Activated CD8-positive, alpha-beta memory T cell treated with anti-CD3 and anti-CD28 coated beads for 48 hours (primary cell): ENCODE measurements at places on chromosomes 7 and 10.

- DNase-seq: no peak
Measured at GRCh38 chr7:98133621-98134303, 27.1 kb downstream of the LMTK2 start.

- no peak for DNase-seq
Measured at GRCh38 chr10:127337801-127338200, 141.4 kb upstream of the INSYN2A start.

- no peak for DNase-seq
Measured at GRCh38 chr7:42972699-42973500, 40.7 kb downstream of the MRPL32 start.

DNA sequence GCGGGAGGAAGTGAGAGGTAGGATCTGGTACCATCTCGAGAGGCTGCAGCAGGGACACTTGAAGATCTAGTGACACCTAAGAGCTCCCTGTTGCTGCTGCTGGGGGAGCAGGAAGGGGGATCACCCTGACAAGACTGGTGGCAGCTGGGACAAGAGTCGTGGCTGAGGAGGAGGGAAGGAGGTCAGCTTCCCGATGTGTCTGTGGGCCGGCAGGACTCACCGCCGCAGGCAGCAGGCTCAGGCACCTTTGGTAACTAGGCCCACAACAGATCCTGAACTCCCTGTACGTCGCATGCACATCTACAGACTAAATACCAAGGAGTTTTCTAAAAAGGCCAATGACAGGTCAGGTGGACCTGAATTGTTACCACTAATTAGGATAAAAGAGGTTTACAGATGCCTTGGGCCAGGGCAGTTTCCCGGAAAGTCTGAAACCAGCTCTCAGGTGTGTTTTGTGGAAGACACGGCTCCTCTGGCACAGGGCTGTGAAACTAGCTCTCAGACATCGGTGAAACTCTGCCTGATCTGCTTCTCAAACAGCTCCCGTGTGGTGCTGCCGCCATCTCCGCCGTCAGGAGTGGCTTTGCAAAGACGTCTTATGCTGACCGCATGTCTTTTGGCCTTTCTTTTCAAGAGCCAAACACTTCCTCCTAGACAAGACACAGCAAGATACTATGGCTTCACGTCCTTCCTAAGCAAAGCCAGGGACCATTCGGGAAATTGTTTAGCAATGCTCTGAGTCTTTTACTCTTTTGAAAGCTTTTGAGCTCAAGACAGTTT is 609.7 kb downstream of the PTPRN2 start:
- DNase-seq: no peak

DNA sequence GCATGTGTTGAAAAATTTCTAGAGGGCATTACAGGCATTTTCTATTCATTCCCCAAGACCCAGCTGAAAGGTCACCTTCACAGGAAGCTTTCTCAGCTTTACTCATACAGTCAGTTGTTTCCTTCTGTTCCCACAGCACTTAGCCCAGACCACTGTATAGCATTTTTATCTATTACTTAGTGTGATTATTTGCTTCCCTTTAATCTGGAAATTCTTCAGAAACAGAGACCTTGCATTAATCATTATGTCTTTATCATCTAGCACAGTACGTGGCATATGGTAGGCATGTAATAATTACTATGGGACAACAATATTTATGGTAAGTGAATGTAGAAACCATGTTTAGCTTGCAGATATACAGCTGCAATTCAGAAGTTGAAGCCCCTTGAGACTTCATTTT is 38.2 kb upstream of the CDK6 start:
- no peak for DNase-seq

DNA sequence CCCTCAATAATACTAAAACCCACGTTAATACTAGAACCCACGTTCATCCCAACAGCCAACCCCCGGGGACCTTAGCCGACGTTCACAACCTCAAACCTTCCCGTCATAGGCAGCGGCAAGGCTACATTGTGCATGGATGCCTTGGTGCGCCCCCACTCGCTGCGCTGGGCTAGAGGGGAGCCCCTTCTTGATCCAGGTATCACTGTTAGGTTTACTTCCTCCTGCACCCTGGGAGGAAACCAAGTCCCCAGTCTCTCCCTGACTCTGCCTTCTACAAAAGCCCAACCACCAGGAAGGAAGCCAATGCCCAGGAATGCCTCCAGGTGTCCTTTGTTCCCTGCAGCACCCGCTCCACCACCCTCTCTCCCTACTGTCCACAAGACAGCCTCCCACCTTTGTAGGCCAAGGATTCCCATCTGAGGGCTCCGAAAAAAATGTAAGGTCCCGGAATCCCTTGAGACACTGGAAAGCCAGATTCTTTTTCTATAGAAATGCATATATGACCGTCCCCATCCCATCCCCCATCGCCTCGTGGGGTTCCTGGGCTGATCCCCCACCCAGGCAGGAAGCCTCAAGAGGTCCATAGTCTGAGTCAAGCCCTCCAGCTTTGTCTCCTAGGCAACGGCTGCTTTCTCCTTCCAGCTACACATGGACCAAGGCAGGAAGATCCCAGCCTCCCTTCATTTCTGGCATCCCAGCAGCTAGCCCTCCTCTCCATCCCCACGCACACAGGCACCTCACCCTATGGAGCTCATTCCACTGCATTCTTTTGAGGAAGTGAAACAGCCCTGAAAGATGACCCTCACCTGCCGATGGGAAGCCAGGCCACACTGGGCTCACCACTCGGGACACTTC is 25.2 kb downstream of the CTBP2 start:
- no peak for DNase-seq

GRCh38 chr10:69629897-69630650 is at the start of gene FAM241B:
FAM241B (plus strand) TSS chr10:69630247; CDS start chr10:69631744, 1,497 bp downstream.
- peak; percentile 51 for DNase-seq

GRCh38 chr7:151057506-151057988 is at the start of gene CDK5:
CDK5 (minus strand) TSS chr7:151057897; CDS start chr7:151057848, 49 bp downstream.
- DNase-seq: no peak

DNA sequence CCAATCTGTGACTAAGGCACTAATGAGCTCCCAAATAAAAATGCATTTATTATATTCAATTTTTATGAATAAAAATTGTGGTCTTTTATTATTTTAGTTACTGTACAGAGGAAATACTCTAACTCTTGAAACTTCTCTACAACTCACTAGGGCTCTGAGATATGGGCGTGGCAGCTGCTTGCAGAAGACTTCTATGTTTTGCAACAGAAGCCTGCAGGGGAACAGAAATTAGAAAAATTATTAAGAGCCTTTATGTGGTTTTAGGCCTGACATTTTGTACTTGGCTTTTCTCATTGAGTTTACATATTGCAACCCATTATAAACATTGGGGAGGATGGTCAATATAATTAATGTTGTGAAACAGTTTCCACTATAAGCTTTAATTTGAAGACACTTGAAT is 581.4 kb downstream of the TNS3 start:
- DNase-seq: no peak

DNA sequence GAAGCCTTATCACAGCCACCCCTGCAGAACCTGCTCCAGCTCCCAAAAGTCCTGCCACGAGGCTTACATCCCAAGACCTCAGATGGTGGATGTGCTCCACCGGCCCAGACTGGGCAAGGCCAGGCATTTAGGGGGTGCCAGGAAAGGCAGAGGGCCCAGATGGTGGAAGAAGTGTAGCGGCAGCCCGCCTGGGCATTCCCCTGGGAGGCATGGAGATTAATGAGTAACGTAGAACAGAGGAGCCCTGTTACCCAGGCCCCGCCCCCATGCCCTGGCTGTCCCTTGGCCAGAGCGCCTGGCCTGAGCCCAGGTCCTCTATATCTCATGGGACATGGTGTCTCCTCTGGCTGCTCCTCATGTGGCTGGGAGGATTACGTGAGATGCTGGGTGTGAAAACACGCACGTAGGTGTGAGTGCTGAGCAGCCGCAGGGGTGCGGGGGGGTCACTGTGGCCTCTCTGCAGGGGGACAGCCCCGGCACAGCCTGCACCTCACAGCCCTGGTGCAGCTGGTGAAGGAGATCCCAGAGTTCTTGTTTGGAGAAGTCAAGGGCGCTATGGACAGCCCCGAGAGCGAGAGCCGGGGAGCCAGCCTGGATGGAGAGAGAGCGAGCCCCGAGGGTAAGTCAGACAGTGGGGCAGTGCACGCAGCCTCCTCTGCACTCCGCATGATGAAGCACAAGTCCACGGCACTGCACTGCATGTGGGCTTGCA is 52.9 kb downstream of the ZNF467 start:
- no peak for DNase-seq

DNA sequence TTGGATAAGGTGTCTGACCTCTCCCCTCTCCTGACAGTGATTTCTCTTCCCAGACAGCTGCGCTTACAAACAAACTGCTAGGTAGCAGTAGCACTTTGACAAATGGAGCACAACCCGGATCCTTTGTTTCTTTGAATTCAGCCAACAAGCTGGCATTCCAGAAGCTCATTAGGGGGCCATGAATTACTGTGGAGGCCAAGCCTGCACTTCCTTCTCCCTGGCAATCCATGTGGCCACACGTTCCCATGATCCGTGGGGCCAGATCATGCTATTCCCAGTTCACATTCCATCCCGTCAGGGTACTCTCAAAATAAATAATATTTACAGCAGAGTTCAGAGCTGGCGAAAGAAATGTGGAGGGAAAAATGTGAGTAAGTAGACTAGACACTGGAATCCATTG is 172.4 kb downstream of the PRPF18 start:
- DNase-seq: no peak

GRCh38 chr10:32795598-32796183 is 162.3 kb downstream of the ITGB1 start:
- no peak for DNase-seq

DNA sequence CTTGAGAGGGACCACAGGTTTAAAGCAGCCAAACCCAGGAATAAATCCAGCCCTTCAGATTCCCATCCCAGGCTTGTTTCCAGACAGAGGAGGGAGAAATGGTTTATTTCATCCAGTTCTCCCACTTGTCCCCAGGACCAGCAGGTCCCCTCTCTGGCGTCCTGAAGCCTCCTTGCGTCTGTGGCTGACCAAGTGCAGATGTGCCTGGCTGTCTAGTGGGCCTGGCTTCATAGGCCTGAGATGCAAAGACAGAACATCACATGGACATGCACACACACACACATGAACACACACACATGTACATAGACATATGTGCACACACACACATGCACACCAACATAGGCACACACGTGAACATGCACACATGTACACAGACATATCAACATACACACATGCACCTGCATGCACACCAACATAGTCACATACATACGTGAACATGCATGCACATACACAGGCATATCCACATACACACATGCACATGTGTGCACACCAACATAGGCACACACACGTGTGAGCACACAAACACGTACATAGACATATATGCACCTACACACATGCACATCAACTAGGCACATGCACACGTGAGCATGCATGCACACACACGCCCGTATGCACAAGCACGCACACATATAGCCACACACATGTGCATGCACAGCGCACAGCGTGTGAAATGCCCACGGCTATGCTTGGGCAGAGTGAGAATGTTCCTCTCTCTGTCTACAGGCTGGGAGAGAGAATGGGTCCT is 10.7 kb downstream of the FOXL3 start:
- DNase-seq: no peak

DNA sequence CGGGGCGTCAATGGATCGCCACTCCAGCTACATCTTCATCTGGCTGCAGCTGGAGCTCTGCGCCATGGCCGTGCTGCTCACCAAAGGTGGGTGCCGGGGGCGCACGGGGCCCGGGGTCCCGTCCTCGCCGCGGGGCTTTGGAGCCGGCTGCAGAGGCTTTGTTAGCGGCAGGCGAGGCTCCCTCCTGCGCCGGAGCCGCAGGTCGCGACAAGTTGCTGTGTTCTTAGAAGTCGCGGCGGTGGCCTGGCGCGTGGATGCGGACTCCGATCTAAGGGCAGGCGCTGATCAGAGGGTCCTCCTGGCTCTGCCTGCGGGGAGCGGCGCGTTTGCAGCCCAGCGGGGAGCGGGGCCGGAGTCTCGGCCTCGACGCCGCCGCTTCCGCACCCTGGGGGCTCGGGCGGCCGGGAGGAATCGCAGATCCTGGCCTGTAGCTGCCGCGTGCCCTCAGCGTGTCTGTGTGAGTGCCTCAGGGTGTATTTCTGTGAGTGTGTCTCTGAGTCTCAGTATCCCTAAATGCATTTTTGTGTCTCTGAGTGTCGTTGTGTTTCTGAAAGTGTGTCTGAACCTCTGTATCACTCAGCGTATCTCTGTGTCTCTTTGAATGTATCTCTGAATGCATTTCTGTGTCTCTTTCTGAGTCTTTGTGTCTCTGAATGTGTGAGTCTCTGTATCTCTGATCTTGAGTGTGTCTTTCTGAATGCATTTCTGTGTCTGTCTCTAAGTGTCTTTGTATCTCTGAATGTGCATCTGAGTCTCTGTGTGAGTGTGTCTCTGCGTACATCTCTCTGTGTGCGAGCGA is 766 bp downstream of the BAMBI start:
- no peak for DNase-seq

- DNase-seq: no peak
Measured at GRCh38 chr7:42575171-42575570, 336.7 kb downstream of the C7orf25 start.

GRCh38 chr7:33640741-33641140 is 264.6 kb upstream of the BMPER start:
- no peak for DNase-seq

- no peak for DNase-seq
Measured at GRCh38 chr7:20892776-20893175, 106.1 kb upstream of the SP8 start.

GRCh38 chr10:131808370-131808930 is 92.4 kb upstream of the PPP2R2D start:
- no peak for DNase-seq

DNA sequence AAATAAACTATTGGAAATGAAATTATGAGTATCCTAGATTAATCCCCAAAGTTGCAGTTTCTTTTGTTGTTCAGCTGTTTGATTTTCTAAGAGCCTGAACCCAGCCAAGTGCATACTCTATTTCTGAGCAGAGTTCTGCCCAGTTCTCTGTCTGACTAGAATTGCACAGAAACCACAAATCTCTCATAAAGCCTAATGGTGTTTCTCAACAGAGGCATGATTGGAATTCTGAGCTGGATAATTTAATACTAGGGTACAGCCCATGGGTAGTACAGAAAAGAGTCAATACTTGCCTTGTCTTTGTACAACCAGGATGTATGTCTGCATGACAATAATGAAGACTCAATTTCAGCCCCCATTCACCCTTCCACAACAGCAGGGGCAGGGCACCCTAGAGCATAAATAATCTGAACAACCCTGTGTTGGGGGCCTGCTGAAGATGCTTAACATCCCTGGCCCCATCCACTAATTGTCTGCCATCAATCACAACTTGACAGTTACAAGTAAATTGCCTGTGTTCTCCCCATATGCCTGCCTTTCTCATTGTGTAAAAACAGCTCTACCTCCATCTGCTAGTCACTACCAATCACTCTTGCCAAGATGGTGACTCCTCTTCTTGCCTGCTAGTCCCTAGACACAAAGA is 114.4 kb downstream of the NPSR1 start:
- DNase-seq: no peak
